ENCODE measurements at places on chromosomes 11 and 22.

- no peak for DNase-seq
Measured at GRCh38 chr11:1691878-1692707, 4.9 kb upstream of the KRTAP5-6 start.

GRCh38 chr11:75249704-75250103 lies 9.1 kb downstream of the TPBGL start:
- DNase-seq = no peak

- no peak for DNase-seq
Measured at GRCh38 chr22:30919973-30920372, 48.6 kb downstream of the MORC2 start.

GRCh38 chr11:41613326-41613725 lies 153.9 kb upstream of the LRRC4C start:
- DNase-seq = no peak

GRCh38 chr11:116835042-116835772 lies 2.2 kb downstream of the APOA1 start:
- no peak for DNase-seq

DNA sequence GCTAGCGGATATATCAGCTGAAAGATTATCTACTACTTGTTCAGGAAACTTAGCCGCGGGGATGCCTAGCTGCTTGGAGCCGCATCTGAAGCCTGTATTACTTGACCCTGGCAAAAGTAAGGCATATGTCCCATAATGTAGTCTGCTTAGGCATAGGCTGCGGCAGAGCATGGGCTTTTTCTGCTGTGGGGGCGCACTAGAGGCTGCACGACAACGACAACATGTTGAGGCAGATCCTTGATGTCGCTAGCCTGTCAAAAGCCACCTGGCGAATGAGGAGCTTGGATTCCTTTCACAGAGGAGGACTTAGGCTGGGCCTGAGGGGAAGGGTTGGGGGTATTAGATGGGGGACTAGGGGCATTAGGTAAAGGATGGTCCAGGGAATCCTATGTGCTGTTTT lies 1.1 kb upstream of the OR52N2 start:
- DNase-seq = no peak

- DNase-seq = no peak
Measured at GRCh38 chr11:111729831-111730311, 36.3 kb downstream of the PPP2R1B start.

Measured in tibial nerve (tissue), 4 donors.